HCT116 (cell line): ENCODE measurements at places on chromosomes 1 and 21. TPM values are rescaled to one million over a fixed set of nuclear protein-coding genes. Genes with fewer than 3 reads are reported as not detected.

The KRTAP19-1 gene
- total RNA-seq = not detected

- H3K36me3 ChIP-seq = no peaks in the 10 kb centered on the region
- H3K4me3 ChIP-seq = no peak overlapping the region
- DNase-seq = no peak
- peaks cover 15% of the 10 kb centered on the region for H3K4me1 ChIP-seq
Observed at GRCh38 chr1:214569357-214570004, 18.1 kb upstream of the PTPN14 start.

The KANK4 gene
- total RNA-seq = not detected

The FOXD3 gene
- total RNA-seq = 0.17 TPM

The AK4 gene
- 51.5 TPM for total RNA-seq

- no peak overlapping the region for H3K4me3 ChIP-seq
- peaks cover 16% of the 10 kb centered on the region; the same call in 1 of the 2 replicates for H3K27me3 ChIP-seq
- H3K27ac ChIP-seq = no peak overlapping the region
- H3K4me1 ChIP-seq = no peaks in the 10 kb centered on the region
- DNase-seq = no peak
Observed at GRCh38 chr1:46793126-46793525, 5.7 kb upstream of the CYP4B1 start.
